Type B pancreatic cell (in vitro differentiated cells): ENCODE measurements at places on chromosomes 4 and X. TPM values are rescaled to one million over a fixed set of nuclear protein-coding genes. Genes with fewer than 3 reads are reported as not detected.

DNA sequence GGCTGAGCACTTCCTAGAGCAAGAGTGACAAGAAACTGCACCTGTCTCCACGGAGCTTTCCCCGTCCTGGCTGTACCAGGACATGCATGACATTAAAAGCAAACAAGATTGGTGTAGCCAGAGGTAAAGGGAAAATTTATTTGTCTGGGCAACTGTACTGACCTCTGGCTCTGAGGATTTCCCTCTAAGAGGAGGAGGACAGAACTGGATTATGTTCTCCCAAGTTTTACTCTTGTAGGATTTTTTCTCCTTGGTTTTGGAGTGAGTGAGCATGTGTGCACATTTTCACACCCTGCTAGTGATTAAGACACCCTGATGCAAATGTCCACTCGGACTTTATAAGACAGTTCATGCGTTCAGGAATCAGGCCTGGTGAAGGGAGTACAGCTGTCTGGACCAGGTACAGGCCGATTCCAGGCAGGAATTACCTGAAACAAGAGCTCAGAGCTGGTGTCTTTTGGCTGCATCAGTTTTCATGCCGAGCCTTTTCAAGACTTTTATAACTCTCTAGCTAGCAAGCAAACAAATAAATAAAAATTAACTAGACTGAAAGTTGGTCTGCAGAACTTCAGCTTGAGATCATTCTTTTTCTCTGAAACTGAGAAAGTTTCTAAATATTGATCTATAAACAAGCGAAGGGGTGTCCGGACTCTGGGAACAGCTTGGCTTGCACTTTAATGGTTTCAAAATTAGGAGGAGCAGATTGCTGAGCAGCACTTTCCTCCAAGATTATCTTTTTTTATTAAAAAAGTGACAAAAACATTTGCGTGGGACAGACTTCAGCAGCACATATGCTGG is 51.3 kb upstream of the SPRY1 start:
- DNase-seq, result no peak

- no peak for DNase-seq
Observed at GRCh38 chrX:108264376-108264775, 172.8 kb downstream of the ATG4A start.

DNA sequence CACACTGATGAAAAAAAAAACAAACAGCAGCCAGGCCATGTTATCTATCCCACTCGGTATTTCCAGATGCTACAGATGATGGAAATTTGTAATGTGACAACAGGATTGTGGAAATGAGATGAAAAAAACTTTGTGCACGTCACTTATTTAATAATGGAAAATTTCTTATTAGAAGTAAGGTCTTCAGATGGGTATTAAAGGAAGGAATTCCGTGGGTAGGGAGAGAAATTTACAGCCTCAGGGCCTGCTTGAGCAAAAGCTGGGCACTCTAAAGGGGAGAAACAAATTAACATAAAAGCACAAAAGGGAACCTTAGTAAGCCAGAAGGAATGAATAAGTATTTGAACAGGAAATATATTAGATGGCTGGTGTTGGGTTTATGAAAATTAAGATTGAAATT is 4.2 kb upstream of the PKD2 start:
- DNase-seq, result no peak

MAMLD1 gene
- total RNA-seq, result 3.0 and 7.0 TPM in 2 replicates

TMEM154 gene
- 11.1 and 70.9 TPM in 2 replicates for total RNA-seq

DNA sequence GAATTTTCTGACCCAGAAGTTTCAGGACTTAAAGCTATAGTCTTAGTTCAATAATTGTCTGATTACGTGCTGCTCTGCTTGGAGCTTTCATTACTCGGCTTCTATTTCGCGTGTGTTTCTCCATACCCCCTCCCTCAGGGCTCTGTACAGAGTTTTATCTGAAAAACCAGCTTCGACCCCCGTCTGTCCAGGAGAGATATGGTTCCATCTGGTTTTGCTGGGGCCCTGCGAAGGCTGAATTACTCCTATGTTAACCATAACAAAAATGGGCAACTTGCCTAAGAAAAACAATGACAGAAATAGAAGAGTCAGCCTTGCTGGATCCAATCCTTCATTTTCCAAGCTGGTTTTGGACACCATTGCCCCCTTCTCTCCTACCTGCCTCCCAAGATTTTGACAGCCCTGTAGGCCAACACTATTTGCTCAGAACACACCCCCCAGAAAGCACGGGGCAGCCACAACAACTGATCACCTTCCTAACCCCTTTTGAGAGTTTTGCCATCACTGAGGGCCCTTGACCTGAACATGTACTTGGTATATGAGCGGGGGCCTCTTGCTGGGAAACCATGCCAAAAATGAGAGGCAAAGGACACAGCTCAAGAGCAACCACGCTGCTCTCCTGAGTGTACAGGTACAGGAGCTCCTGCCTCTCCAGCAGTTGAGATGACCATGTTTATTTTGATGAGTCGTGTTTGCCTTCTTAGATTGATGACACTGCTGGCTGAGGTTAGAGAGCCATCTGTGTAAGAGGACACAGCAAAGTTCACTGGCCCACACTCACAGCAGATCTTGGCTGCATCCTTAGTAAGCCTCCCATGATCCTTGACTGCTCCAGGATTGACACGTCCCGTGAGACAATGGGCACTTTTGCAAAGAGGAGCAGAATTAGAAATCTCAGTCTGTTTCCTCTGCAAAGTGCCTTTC is 36.2 kb upstream of the ATP6AP2 start:
- no peak for DNase-seq

DNA sequence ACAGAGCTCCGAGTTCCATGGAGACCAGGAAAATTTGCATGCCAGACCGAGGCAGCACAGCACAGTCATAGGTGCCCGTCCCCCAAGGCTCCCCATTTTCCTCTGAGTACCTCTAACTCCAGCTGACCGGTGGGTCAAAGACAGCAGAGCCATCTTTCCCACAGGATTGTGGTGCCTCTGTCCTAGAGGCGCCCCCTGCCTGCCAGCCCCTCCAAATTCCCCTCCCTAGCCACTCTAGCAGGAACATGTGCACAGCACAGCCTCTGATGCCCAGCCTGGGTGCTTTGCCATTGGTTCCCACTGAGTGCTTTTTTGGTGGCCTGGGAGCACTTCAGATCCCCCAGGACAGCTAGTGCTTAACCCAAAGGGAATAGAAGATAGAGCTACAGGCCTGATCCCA is 368.5 kb upstream of the PABPC5 start:
- no peak for DNase-seq

STARD8 gene
- total RNA-seq, result 0.67 and 9.9 TPM in 2 replicates

DNA sequence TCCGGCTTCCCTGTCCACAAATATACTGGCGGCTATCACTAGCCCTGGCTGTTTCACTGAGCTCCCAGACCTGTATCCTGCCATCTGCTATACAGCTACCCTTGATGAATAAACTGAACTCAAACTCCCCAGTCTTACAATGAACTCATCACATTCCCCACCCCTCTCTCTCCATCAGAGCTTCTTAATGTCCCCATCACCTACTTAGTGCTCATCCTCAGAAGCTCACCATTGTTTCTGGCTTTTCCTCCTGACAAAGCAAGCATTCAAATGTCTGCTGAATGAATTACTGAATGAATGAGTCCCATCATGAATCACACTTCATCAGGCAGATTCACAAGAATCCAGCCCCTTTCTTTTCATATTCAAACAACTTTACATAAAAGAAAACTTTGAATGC is 5.7 kb upstream of the DGAT2L6 start:
- DNase-seq, result no peak

DNA sequence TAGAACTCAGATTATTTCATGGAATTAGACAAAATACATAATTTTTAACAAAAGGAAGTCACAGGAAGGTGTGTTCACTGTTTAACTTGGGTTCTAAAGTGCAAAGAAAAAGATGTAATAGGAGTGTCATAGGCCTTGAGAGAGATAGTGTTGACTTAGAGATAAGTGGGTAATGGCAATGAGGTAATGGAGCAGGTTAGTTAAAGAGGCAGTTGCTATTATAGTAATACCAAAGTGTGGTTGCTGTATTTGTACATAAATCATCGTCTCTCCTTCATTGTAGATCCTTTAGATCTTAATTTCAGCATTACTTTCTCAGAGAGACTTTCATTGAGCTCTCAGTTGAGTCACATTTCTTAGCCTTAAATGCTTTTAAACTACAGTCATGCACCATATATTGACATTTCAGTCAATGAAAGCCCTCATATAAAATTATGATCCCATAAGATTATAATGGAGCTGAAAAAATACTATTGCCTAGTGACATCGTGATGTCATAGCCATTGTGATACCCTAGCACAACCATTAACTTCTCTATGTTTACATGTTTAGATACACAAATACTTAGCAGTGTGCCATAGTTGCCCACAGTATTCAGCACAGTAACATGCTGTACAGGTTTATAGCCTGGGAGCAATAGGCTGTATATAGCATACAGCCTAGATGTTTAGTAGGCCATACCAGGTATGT is 245.4 kb downstream of the ADGRL3 start:
- no peak for DNase-seq

TDO2 gene
- 8.0 and 10.6 TPM in 2 replicates for total RNA-seq

- DNase-seq, result peak; percentile 73
Observed at GRCh38 chr4:155759372-155760252, 791 bp downstream of the GUCY1B1 start.

GRCh38 chr4:74364652-74365491 is at the start of gene EREG:
TSS of gene EREG (plus strand) at chr4:74365145. CDS start at chr4:74365309, 164 bp downstream.
- peak; percentile 70 for DNase-seq

DNA sequence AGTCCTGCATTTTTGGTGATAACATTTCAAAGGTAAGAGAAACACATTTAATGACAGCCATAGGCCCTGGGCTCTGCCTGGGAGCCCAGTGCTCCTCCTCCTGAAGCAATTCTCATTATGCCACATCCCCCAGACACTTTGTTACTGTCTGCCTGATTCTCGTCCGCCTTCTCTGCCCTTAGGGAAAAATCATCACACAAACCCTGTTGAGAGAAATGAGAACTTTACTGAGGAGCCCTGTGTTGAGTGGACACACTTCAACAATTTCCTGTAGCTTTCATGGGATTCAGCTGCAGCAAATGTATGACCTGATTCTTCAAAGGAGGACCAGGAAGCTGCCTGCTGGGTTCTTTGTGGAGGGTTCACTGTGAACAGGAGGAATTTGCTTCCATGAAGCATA is 566.5 kb upstream of the FRG1 start:
- no peak for DNase-seq

DNA sequence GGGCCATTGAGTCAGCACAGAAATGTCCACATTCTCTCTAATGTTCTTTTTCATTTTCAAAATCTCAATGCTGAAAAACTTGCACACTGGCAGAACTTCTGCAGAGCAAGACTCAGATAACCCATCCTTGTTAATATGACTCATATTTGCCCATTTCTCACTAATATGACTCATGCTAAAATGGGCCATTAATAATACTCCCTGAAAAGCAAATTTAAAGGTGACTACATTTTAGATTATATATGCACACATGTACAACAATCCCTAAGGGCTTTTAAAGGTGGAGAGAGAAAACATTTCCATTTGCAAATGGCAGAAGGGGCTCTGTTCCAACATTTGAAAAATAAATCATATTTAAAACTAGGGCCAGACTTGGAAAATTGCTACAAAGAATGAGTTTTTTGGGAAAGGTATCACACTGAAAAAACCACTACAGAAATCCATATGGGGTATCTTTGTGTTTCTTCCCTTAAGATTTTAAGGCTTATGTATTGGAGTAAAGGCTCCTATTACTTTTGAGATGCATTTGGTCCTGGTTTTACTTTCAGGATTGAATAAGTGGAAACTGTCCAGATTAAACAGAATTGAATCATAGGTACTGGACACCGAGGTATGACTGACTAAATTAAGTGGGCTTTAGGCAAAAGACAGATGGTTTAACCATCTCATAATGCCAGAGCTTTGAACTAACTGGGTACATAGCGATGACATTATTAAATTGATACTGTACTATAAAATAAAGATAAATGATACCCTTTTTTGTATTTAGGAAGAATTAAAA is 30.0 kb downstream of the TLR2 start:
- no peak for DNase-seq

DNA sequence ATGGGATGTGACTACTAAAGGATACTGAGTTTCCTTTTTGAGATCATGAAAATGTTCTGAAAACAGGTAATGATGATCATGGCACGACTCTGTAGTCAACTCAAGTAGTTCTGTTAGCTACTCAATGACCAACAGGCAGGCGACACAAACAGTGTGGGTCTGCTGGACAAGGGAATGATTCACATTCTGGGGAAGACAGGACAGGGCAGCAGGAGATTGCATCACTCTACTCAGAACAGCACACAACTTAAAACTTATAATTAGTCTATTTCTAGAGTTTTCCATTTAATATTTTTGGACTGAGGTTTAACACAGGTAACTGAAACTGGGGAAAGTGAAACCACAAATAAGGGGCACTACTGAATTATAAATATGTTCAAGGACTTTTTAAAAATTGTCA is 365.2 kb downstream of the PRDM5 start:
- DNase-seq, result no peak

DNA sequence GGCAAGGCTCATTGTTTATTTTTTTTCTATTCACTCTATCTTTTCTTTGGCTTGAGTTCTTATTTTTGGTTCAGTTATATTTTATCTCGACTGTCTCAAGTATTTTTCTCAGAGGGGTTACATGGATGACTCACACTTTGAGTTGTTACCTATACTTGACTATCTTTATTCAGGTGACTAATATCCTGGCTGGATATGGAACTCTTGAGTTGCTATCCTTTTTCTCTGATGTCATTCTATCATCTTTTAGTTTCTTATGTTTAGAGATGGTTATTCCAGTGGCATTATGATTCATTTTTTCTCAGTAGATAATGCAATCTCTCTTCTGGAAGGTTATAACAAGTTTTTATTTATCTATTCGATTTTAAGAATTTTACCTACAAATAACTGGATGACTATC is 117.9 kb downstream of the COX18 start:
- DNase-seq, result no peak

LRIT3 gene
- total RNA-seq, result 0.27 TPM in 1 of 2 replicates, not detected in the other

GRCh38 chr4:33422656-33423055 is 2702.5 kb downstream of the PCDH7 start:
- no peak for DNase-seq

SLC30A9 gene
- total RNA-seq, result 50.1 and 61.4 TPM in 2 replicates

GRCh38 chr4:35802644-35803043 is 441.7 kb downstream of the ARAP2 start:
- no peak for DNase-seq

- no peak for DNase-seq
Observed at GRCh38 chrX:132206259-132206658, 13.0 kb downstream of the RAP2C start.

CXCL6 gene
- 0.64 and 1.9 TPM in 2 replicates for total RNA-seq

DNA sequence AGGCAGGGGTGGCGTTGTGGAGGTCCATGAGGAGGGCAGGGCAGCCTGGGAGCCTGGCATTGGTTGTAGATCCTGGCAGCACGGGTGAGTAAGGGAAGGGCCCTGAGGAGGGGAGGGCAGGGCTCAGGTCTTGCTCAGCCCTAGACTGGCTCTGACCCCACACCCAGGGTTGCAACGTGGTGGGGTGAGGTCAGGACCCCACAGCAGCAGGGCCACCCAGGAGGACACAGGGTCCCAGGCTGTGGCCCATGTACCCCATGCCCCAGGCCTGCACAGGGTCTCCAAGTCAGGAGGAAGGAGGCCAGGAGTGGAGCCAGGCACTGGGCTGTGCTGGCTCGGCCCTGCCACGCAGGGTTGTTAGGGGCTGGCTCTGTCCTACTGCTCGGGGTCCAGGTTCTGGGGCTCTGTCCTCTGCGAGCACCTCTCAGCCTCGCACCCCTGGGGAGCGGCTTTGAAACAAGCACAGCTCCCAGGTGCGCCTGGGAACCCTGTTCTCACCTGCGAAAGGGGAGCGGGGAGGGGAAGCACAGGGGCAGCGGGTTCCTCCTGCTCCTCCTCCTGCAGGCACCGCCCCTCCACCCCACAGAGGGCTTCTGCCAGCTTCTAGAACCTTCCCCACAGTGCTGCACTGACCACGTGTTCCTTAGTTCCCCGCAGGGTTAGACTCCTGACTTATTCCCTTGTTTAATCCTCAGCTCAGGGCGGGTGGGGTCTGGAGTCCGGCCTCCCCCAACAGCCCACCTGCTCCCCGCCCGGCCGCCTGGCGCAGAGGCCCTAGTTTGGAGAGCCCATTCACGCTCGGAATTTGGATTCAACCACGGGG is 20.4 kb downstream of the MSANTD1 start:
- DNase-seq, result no peak
